ENCODE measurements at places on chromosomes 1 and 21. TPM values are rescaled to one million over a fixed set of nuclear protein-coding genes. Genes with fewer than 3 reads are reported as not detected.

Gene USP1
- 19.3 TPM for polyA plus RNA-seq

Gene TNFSF4
- polyA plus RNA-seq: 0.26 TPM

Gene C1orf141
- not detected for polyA plus RNA-seq

Gene PCAT6
- 0.57 TPM for polyA plus RNA-seq

Gene SLC2A5
- polyA plus RNA-seq: 31.7 TPM

Gene TAL1
- 1.7 TPM for polyA plus RNA-seq

Gene S100B
- 1.1 TPM for polyA plus RNA-seq

Gene ASTN1
- 0.04 TPM for polyA plus RNA-seq

Gene PTPRU
- polyA plus RNA-seq: 14.5 TPM

Data from psoas muscle (tissue), 8 donors.